Anterior cingulate cortex (tissue), 58 donors: ENCODE measurements at places on chromosomes 5 and 9.

GRCh38 chr5:8446179-8446578, 577.2 kb downstream of the MTRR start:
- no peak for DNase-seq

GRCh38 chr5:66232706-66233445, 88.8 kb downstream of the SREK1 start:
- DNase-seq: no peak

- no peak for DNase-seq
Observed at GRCh38 chr9:77933019-77933418, 98.6 kb downstream of the GNAQ start.

DNA sequence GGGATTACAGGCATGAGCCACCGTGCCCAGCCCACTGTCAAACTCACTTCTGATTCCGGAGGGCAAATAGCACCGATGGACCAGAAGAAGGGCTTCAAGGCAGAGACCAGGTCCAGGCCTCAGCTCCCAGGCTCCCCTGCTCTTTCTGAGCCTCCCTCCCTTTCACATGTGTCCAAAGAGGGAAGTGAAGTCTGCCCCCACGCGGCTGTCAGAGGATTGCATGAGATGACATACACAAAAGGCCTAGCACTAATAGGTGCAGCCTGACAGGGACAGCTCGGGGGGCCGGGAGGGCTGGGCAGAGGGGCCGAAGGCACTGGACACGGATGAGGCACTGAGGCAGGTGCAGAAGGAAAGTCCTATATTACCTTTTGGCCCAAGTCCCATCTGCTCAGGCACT, 16.1 kb downstream of the FBP1 start:
- no peak for DNase-seq

GRCh38 chr5:61640179-61641021, 308.3 kb downstream of the ZSWIM6 start:
- no peak for DNase-seq

- no peak for DNase-seq
Observed at GRCh38 chr5:79872291-79872690, 118.8 kb downstream of the MTX3 start.

DNA sequence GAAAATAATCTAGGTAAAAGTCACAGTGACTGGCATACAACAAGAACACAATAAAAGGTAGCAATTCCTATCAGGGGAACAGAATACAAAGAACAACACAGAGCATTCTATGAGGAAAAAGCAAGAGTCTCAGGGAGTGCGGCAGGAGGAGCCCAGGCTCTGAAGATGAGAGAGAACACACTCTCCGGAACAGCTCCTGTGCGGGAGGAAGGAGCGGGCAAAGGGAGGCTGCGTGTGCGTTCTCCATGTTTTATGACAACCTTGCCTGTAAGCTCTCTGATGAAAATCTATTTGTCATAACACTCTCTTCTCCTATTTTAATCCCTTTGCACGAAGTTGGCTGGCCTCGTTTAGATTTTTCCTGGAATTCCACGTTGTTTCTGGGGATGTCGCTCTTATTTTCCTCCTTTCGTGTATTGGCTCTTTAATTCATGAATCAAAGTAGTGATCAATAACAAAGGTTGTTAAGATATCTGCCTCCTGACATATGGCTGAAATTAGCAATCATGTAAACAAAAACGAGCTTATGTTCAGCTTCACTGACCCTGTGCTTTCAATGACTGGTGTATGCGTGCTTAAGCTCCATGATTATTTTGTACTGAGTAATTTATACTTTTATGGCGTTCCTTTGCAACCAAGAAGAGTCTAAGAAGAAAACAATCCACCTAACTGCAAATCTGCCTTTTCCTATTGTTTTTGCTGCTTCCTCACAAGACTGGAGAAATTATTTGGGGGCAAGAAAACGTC, 109.5 kb downstream of the MYO10 start:
- no peak for DNase-seq

DNA sequence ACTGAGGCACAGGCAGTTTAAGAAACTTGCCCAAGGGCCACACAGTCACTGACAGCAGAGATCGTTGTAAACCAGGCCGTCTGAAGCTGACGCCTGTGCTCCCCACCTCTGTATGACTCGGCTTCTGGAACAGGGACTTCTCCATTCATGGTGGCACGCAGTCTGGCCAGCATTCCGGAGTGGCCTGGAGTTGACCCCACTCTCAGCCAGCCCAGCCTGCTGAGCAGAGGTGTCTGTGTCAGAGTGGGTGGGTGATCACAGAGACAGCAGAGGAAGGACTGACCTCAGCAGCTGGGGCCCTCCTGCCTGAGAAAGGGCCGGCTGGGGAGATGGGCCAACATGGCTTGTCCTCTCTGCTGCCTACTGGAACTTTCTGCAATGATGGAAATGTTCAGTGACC, 12.6 kb downstream of the LRSAM1 start:
- DNase-seq: no peak

DNA sequence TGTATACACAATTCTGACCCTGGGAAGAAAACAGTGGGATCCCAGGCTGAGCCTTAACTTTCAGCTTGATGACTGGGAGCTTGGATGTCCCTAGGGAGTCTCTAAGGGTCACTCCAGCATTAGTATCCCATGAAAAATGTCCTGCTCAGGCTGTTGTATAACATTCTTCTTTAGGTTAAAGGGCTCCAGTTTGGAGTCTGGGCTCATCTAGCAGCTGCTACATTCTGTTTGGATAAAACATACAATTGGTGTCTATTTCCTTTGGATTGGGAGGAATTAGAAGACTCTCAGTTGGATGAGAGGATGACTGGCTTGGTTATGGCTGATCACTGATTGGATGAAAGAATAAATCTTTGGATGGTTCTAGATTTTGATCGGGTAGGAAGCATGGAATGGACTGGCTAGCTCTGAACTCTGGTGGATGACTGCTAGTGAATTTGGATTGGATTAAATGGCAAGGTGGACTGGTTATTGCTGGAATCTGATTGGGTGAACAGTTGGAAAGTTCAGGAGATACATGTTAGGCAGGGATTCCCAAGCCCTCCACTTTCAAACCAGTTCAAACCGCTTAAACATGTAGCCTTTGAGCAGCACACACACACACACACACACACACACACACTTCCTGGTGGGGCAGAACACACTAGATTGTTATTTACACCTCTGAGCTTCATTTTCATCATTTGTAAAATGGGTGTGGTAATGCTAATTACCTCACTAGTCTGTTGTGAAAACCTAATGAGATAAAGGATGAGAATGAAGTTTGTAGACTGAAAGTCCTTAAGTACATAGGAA, 7.1 kb upstream of the MYOZ3 start:
- no peak for DNase-seq

DNA sequence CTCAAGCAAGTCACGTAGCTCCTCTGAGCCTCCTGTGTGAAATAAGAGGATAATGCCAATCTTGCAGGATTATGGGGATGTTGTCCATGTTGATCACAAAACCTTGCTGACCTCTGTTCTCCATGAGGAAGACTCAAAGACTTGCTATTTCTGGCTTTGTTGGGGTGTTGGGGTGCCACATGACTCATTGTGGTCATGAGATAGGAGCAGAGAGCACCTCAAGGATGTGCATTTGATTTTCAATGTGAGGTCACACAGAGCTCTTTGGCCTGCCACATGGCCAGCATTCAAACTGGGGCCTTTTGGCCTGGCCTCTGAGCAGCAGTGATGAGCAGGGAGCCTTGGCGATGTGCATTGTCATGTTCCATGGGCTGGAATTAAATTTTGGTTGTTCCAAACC, 380.3 kb downstream of the GADD45G start:
- DNase-seq: no peak

- no peak for DNase-seq
Observed at GRCh38 chr5:111469903-111470302, 42.4 kb downstream of the STARD4 start.

DNA sequence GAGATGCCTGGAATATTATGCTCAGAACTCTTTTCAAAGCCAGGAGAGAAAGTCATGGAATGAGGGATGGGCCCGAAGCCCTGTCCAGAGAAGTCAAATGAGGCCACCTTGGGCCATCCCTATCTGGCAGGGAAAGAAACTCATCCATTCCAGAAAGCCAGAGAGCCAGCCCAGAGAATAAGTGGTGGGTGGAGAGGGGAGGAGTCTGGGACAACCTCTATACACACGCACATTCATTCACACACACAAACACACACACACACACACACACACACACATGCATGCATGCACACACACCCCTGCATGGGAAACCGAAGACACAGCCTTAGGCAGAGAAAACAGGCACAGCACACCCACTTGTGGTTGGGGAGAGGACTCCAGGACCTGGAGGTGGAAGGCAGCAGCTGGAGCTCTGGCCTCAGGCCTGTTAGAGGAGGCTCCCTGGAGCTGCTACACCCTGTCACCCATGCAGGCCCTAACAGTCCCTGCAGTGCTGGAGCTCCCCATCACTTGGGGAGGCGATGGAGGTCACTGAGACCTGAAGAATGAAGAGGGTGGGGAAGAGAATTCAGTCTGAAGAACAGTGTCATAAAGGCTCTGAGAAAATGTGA, 38.0 kb downstream of the TGFBI start:
- no peak for DNase-seq

GRCh38 chr5:82351754-82352145, 73.6 kb upstream of the RPS23 start:
- no peak for DNase-seq

DNA sequence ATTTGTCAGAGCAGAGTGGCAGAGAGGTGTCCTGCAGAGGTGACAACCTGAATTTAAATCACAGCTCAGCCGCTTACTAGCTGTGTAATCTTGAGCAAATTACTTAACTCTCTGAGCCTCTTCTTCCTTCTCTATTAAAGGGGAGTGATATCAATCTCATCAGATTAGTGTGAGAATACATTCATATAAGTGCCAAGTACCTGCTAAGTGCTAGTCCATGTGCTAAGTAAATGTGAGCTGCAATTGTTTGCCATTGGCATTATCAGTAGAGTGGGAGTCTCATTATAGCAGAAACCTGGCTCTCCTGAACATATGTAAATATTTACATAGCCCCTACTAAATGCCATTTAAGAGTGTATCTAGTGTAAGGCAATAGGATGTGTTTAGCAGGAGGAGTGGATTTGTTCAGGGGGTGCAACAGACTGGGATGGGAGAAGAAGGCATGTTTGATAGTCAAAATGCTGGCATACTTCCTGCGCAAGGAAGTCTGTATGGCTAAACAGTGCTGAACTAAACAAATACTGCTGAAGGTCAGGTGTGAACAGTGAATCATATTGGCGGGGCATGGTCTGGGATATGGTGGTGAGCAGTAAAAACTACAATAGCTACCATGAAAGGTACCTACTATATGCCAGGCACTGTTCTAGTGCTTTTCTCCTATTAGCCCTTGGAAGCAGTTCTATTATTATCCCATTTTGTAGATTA, 74.5 kb downstream of the F2RL2 start:
- no peak for DNase-seq

DNA sequence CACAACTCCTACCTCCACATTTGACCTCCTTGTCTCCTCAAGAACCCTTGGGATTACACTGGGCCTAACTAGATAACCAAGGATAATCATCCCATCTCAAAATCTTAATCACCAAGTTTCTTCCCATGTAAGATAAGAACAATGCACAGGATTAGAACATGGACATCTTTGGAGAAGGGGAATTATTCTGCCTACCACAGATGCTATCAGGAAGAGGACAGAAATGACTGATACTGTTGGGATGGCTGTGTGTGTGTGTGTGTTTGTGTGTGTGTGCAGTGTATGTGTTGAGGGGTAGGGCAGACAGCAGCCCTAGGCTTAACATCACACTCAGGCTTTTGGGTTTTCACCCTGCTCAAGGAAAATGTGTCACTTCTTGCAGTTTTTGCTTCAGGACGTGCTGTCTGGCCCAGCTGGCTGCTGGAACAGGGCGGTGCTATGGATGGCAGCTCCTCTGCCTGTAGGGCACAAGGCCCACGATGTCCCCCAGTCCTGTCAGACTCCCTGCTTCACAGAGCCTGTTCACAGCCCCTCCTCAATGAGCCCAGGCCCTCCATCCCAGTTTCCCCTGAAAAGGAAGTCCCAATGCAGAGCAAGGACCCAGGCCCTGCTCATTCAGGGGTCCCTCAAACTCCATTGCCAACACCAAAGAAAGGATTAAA, 7.7 kb downstream of the CA9 start:
- no peak for DNase-seq

DNA sequence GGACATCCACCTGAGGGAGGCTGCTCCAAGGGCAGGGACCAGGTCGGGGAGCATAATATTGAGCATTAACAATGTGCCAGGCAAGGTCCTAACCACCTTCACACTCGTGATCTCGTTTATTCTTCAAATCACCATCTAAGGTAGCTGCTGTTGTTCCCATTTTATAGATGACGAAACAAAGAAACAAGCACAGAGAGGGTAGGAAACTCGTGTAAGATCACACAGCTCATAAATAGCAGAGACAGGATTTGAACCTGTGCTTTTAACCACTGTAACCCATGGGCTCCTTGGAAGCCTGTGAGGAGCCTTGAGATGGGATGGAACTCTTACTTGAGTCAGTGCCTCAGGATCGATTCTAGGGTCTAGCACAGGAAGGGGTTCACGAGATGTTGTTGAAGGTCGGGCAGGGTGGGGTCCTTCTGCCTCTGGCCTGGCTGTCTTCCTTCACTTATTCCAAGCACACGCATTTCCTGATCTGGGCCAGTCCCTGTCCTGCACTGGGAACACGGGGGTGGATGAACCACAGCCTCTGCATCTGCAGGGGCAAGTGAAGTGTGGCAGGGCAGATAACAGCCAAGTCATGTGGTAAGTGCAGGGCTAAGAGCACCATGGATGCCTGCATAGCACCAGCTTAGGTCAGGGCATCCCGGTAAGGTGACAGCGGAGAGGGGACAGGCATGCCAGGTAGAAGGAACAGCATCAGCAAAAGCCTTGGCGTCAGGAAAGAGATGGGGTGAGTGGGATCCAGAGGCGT, 188.1 kb downstream of the MELK start:
- DNase-seq: no peak

- no peak for DNase-seq
Observed at GRCh38 chr5:5524327-5524726, 101.8 kb downstream of the ICE1 start.

DNA sequence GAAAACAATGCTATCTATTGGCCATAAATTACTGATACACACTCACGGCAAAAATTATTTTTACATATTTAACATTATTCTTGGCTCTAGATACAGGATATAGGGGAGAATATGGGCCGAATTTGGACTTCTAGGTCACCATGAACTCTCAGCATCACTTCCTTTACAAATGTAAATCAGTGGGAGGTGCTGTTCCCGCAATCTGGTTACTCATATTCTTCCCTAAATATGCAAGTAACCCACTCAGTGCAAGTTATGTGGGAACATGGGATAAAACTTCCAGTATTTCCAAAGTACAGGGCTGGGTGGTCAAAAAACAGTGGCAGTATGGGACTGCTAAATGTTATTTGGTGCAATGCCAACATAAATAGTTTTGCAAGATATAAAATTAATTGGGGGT, 145.6 kb downstream of the PPP2R2B start:
- DNase-seq: no peak

DNA sequence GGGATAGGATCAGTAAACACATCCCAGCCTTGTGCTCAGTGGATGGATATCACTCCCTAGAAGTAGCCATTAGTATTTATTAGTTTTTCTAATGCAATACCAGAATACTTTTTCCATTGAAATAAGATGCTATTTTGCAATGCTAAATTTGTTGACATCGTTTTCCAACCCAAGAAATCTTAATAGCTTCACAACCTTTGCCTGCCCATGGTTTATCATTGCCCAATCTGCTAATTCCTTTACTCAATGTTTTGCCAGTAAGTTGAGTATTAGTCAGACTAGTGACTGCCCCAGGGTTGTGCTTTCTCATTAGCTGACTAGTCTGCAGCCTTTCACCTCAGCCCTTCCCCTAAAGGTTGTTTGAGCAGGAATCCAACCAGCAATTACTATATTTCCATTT, 62.9 kb downstream of the NREP start:
- DNase-seq: no peak

GRCh38 chr5:132498686-132499271, 8.2 kb upstream of the IRF1 start:
- DNase-seq: no peak

GRCh38 chr5:137611794-137612435, 112.8 kb upstream of the SPOCK1 start:
- DNase-seq: no peak
